ENCODE measurements at places on chromosomes 4 and X.

GRCh38 chr4:7831330-7831729, 108.3 kb downstream of the AFAP1 start:
- DNase-seq: peak; percentile 78

DNA sequence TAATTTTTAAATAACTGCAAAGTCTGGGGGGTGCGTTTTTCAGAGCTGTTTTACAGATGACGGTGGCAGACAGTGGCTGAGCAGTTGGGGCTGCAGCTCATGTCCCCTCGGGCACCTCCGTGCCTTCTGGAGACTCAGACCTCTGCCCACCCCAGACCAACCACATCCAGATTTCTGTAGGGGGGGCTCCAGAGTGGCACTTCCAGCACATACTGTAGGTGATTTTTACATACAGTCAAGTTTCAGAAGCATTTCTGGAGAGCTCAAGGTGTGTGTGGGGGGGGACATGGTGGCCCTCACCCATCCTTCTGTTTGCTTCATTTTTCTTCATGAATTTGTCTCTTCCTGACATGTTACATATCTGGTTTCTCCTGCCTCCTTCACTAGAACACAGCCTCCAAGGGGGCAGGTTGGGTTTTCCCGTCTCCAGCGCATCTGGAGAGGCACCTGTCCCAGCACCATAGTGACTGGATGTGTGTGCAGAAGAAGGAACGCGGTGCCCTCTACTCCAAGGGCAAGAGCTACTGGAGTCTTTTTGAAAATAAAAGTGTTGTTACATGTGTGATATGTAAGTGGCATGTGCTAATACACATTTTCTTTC, 37.5 kb downstream of the TMEM271 start:
- no peak for DNase-seq

DNA sequence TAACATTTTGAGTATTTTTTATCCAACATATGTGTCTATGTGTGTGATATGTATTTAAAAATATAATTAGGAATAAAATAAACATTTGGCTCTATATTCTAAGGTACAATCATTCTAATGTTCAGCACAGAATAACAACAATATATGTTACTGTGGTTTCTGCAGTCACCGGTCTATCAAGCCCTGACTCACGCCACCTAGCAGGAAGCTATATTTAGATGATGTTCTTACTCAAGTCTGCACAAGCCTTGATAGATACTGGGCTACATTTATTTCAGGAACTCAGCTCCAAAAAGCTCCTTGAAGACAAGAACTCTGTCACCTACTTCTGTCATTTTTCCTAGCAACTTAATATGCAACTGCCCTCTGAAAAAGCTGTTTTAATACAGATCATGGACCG, 152.0 kb upstream of the FTHL17 start:
- peak; percentile 16 for DNase-seq

DNA sequence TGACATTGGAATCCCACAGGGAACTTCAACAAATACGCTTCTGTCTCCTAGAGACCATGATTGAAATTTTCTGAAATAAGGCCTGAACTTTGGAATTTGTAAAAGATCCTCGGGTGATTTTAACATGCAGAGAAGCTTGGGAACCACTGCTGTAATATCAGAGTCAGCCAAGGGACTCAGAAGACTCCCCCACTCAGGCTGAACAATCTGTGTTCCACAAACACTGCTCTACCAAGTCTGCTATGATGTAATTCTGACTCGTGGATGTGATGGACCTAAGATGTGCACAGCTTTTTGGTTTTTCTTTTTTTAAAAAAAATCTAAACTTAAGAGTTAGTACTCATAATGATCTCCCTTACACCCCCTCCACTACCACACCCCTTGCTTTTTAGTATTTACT, 26.0 kb downstream of the LRP2BP start:
- DNase-seq: no peak

DNA sequence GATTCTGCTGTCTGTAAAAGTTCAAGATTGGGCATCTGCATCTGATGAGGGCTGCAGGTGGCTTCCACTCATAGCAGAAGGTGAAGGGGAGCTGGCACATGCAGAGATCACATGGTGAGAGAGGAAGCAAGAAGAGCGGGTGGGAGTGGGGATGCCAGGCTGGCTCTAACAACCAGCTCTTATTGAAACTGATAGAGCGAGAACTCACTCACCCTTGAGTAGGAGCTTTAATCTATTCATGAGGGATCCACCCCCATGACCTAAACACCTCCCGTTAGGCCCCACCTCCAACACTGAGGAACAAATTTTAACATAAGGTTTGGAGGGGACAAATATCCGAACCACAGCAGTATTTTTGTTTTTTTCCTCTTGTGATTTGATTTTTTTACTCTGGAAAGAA, 45.8 kb downstream of the PHOX2B start:
- DNase-seq: no peak

GRCh38 chr4:183659872-183660242, 764 bp downstream of the TRAPPC11 start:
- DNase-seq: no peak

DNA sequence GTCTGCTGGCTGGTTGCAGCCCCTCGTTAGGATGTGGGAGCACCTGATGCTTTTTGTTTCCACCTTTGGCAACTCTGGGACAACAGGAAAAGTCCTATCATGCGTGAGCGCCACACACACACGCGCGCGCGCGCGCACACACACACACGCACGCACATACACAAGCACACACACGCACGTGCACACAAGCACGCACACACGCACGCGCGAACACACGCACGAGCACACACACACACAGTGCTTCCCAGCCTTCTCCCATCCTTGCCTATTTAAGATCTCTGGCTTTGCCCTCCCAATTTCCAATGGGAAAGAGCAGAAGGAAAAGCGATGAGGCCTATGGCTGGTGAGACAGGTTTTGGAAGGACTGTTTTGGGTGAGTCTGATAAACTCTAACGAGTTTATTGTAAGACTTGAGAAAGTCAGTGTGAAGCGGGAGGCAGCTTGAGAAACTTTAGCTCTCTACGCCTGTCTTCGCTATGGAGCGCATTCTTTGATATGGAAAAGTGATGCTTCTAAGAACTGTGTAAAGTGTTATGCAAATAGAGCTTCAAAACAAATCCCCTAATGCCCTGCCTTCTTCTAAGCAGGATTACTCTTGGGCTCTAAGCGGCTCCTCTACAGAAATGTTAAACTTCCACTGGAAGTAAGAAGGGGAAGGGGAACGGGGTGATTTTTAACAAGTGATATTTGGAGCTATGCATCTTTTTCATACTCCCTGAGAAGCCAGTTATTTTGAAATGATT, 11.8 kb downstream of the SUPT20HL1 start:
- DNase-seq: no peak

GRCh38 chrX:136268051-136269048, 17.1 kb upstream of the MAP7D3 start:
- DNase-seq: peak; percentile 66

- DNase-seq: no peak
These were observed 22.0 kb downstream of the MND1 start for GRCh38 chr4:153366486-153366885.

DNA sequence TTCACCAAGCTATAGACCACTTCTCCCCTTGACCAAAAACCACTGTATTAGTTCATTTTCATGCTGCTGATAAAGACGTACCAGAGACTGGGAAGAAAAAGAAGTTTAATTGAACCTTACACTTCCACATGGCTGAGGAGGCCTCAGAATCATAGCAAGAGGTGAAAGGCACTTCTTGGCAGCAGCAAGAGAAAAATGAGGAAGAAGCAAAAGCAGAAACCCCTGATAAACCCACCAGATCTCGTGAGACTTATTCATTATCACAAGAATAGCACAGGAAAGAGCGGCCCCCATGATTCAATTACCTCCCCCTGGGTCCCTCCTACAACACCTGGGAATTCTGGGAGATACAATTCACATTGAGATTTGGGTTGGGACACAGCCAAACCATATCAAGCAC, 97.8 kb downstream of the DOCK11 start:
- DNase-seq: no peak
